IPS DF 6.9 (cell line): ENCODE measurements at places on chromosomes 6 and 20.

DNA sequence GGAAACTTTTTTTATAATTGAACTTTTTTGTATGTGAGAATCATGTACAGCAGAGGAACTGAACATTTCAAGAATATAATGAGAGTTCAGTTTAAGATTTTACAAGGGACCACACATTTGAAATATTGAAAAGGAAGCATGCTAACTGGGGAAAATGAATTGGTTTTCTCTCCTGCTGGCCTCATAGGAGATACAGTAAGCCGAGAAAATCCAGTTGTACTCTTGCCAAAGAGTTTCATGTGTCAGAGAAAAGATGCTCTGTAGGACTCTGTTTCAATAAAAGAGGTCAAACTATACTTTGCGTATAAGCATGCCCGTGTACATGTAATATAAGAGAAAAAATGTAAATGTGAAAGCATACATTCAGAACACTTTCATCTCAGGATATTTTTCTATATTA is 393.5 kb upstream of the NRSN1 start:
- no peak for DNase-seq

DNA sequence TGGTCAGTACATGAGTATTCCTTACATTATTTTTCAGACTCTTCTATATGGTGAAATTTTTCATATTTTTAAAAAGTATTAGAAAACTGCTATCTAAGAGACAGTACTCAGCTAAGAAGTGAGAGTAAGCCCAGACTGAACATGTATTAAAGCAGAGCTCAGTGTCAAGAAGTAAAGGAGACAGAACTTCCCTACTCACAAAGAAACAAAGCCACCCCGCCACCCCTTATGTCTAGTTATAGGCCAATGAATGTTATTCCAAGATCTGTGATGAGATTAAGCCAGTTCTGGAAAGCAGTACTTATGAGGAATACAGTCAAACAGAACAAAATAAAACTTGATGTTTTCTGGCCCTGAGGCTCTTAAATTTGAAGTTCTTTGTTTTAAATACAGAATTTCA is 114.5 kb downstream of the RNGTT start:
- DNase-seq: no peak

DNA sequence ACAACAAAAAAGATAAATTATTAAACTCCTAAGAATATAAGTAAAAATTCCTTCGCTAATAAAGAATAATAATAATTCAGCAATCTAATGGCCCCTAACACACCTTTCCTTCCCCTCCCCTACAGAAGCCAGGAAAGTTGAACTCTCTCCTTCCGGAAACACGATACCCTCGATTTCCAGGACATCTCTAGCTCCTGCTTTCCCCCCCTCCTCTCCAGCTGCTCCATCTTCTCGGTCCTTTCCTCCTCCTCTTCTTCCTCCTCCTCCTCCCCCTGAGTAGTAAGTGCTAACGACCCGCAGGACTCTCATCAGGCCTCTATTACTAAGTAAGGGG is 603 bp downstream of the TASP1 start:
- DNase-seq: no peak

DNA sequence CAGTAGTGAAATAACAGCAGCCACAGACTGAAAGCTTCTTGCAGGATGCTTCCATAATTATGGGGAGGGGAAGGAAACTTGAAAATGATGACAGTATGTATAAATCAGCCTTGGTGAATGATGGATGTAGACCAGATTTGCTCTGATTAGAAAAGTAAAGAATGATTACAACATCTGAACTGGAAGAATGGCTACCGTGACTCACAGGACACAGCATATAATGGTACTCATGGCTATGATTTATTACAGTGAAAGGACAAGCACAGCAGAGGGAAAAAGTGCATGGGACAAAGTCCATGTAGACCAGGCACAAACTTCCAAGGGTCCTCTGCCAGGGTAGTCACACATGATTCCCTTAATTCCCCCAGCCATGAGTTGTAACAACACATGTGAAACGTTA is 70.7 kb upstream of the POPDC3 start:
- no peak for DNase-seq

DNA sequence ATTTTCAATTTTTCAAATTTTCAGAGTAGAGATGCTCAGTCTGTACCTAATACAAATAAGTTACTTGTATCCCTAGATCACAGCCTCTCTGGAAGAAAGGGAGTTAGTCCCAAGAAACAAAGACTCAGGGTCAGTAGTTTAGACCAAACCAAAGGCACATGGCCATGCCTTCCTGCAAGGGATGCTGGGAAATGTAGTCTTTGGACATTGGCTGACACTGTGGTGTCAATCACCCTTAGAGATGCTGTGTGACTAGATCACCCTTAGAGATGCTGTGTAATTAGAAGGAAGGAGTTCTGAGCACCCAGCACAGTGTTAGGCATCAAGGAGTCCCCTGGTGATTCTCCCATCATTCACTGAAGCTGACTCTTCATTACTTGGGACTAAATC is 202.1 kb downstream of the NFATC2 start:
- DNase-seq: no peak
